Forelimb muscle (tissue), 1 donor: ENCODE measurements at places on chromosomes 7 and 10.

GRCh38 chr10:84397735-84398144 lies 69.4 kb downstream of the CCSER2 start:
- DNase-seq: no peak

GRCh38 chr7:124456286-124456685 lies 309.3 kb downstream of the GPR37 start:
- DNase-seq: no peak

- DNase-seq: no peak
Measured at GRCh38 chr7:112193915-112194502, 12.2 kb downstream of the DOCK4 start.

GRCh38 chr7:96143495-96144259 lies 178.2 kb downstream of the SLC25A13 start:
- DNase-seq: no peak

DNA sequence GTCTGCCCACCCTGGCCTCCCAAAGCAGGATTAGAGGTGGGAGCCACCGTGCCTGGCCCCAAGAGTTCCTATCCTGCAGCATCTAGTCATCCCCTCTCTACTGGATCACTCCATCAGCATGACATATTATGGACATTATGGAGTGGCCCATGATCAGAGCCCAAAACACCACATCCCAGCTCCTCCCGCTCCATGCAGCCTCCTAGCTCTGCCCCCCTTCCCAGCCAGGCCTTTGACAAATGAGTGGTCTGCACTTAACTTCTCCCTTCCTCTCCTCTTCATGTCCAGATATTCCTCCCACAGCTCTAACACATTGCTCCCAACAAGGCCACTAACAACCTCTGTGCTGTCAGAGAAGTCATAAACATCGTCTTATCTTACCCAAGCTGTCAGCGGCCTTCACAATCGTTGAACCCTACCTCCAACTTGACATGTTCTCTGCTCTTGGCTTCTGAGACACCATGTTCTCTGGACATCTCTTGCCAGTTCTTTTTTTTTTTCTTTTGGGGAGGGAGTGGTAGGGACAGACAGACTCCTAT lies 187.6 kb downstream of the NSUN6 start:
- DNase-seq: no peak

DNA sequence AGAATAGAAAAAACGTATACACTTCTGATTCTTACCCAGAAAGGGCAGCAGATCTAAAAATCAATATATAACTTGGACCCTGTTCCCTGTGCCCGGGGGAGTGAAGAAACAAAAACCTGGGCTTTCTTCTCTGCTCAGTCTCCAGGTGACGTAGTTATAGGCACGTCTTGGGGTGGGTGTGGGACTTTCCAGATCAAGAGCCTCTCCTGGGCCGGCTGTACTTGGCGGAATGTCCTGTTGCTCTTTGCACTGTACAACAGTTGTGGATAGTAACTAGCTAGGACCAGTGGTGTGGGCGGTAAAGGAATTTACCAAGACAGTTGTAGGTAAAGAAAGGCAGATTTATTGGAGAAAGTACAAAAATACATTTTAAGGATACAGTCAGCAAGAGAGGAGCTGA lies 40.4 kb upstream of the STEAP4 start:
- DNase-seq: no peak
